Central memory CD4-positive, alpha-beta T cell (primary cell): ENCODE measurements at places on chromosomes 6 and 20.
A peak's percentile ranks its signal among the peaks of the same experiment; 100 is the strongest.

- DNase-seq: no peak
Measured at GRCh38 chr6:132853059-132853458, 38.7 kb downstream of the RPS12 start.

DNA sequence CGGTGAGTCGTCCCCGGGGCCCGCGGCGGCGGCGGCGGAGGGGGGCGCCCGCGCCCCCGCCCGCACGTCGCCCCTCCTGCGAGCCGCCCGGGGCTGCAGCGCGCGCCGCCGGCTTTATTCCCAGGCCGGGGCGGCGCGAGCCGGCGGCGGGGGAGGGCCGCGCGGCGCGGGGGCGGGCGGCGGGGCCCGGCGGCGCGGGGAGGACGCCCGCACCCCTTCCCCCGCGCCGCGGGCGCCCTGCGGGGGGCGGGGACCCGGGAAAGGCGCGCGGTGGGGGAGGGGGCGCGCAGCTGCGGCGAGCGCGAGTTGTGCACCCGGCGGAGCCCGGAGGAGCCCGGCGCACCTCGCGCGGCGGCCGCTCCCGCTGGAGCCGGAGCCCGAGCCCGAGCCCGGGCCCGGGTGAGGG is 646 bp downstream of the HMGA1 start:
- peak; percentile 23 for DNase-seq

GRCh38 chr6:42084889-42085288 is 34.6 kb downstream of the TAF8 start:
- no peak for DNase-seq

GRCh38 chr6:33862536-33862935 is 58.7 kb upstream of the MLN start:
- DNase-seq: no peak

DNA sequence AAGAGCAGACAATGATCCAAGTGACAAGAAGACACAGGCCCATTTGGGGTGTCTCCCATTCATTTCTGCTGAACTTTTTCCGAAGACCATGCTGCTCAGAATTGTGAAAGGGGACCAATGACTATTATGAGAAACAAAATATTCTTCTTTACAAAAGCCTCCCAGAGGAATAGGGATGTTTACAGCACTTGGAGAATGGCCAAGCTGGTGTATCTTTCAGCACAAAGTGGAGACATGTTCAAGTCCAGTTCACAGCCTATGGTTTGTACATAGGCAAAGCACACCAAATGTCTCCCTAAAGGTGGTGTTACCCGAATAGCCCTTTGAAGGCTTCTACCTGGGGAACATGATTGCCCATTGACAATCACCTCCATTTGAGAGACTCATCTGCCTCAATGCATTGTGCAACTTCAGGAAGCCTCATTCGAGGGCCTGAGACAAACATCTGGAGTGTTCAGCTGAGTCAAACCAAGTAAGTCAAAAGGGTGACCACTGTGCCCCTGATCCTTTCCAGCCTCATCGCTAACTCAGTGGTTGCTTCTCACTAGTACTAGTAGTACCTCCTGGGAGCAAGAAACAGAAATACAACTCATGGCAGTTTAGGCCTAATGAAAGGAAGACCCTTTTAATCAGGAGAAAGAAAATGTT is 451.0 kb upstream of the MARCKS start:
- no peak for DNase-seq

GRCh38 chr20:35776513-35777101 is 4.8 kb downstream of the PHF20 start:
- no peak for DNase-seq

GRCh38 chr6:52087498-52087999 is at the start of gene PKHD1:
TSS of gene PKHD1 (minus strand) at chr6:52087613. CDS start at chr6:52084933, 2,680 bp downstream.
- no peak for DNase-seq

GRCh38 chr6:35230498-35230897 is 16.7 kb downstream of the SCUBE3 start:
- no peak for DNase-seq

DNA sequence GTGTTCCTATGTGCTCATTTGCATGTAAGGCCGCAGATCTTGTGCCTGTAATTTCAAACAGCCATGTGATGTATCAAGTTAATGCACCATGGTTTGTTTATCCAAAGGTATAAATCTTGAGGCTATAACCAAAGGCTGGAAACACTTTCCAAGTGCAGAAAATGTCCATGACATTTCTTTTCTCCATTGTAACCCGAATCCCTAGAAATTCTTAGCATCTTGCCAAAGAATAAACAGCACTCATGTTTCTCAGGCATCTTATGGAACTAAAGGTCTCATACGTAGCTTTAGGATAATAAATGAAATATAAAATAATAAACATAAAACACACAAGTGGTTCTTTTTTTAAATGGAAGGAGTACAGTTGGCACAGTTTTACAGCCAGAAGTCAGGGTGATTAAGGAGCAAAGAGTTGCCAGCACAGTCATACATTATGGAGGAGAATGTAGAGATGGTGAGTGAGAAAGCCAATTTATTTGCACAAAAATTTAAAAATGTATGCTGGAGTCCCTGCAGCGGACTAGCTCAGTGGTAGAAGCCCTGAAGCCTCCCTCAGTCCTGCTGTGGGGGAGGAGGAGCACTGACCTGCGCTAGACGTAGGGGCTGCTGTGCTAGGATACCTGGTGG is 18.0 kb downstream of the CDH26 start:
- no peak for DNase-seq

DNA sequence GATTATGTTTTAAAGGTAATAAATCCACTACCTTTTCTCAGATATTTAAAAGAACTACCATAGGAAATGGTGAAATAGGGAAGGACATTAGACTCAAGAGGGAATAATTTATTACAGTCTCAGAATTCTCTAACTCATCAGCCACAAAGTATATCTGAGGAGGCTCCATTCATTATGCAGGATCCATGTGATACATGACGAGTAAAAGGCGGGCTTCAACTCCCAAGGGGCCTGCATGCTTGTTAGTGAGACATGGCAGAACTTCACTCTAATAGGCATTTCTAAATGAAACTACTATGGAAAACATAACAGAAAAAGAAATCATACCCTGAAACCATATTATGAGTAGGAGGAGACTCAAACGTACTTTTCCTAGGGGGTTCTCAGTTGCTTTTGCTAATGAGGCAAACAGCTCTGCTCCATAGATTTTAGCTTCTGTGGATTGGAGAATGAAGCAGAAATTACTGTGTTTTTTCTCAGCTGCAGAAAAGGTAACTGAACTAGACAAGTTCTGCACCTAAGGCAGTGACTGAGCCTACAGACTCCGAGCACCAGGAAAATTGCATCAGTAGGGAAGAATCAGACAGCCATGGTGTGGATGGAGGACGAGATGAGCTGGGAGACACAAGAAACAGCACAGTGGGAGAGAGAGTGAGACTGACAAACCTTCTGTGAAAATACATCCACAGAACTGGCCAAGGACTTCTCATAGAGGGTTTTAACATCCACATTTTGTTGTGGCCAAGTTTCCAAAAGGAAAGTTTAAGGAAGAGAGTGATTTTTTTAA is 254.6 kb upstream of the PRDM1 start:
- DNase-seq: no peak

- no peak for DNase-seq
Measured at GRCh38 chr20:47453167-47453782, 48.4 kb upstream of the NCOA3 start.

DNA sequence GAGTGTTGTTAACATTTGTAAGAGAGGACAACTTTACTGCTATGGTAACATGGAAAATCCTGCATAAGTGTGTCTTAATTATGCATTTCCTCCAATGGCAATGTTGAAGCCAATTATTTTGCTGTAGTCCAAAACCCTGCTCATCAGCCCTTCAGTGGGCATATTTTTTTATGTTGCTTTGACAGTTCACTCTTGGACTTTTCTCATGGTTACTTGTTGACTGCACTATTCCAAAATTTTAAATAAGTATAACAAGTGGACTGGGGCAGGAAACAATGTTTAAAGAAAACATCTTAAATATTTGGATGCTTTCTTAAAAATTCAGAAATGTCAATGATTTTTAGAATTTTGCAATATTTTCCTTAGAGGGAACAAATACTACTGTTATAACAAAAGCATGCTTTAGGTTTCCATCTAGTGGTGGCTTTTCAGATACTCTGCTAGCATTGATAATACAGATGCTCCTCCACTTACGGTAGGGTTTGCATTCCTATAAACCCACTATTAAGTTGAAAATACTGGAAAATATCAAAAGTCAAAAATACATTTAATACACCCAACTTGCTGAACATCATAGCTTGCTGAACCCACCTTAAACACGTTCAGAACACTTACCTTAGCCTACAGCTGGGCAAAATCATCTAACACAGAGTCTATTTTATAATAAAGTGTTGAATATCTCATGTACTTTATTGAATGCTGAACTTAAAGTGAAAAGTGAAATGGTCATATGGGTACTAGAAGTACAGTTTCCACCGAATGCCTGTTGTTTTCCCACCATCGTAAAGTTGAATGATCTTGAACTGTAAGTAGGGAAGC is 86.4 kb downstream of the ADGRG6 start:
- no peak for DNase-seq

GRCh38 chr20:23132293-23132929 is 46.3 kb upstream of the CD93 start:
- no peak for DNase-seq

GRCh38 chr6:134467620-134468019 is 149.7 kb upstream of the SGK1 start:
- no peak for DNase-seq

DNA sequence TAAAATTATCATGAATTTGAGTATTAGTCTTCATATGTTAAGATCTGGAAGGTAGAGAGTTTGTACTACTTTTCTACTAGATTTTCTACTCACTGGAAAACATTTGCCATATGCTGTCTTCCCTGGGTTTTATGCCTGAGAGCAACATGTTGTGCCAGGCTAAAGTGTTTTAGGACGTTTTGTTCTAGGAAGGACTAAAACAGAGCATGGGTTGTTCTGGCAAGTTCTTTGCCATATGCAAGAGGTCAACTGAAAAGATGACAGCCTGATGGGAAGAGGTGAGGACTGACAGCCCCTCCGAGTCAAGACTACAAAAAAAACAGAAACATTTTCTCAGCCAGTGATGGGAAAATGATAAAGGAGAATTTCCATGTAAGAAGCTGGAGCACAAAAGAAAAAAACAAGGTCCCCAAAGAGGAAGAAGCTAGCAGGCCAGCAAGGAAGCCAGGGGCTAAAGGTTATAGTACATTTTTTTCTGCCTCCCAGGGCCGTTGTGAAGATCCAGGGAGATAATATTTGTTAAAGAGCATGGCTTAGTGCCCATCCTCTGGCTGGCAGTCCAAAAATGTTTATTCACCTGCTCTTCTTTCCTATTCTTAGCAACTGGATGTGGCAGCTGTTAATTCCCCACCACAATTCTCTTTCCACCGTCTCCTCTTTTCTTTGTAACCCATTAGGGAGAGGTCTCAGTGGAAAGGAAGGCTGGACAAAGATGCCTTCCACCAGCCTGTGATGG is 7.8 kb downstream of the SCGN start:
- DNase-seq: no peak

GRCh38 chr6:53495506-53496499 is 49.1 kb downstream of the GCLC start:
- no peak for DNase-seq

- DNase-seq: no peak
Measured at GRCh38 chr6:82957171-82957867, 108.3 kb downstream of the UBE3D start.

DNA sequence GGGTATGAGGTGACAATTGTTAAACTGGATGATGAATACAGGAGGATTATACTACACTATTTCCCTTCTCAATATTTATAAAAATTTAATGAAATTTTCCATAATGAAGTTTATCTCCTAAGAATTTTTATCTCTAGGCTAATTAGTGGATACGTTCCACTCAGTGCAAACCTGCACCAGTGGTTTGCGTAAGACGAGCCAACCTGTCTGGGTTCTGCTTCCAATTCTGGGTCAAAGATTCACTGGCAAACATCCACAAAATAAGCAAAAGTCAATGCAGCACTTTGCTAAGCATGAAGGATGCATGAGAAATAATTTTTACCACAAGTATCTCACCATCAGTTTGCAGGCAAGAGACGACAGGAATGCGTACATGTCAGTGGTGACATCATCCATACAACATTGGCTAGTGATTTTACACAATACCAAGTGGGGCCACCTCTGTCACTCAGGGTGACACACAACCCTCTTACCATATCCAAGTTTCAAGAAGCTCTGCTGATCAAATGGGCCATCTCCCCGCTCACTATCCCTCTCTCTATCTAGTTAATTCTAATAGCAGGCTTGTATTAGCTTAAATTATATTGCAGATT is 51.7 kb downstream of the FAM50B start:
- DNase-seq: no peak

DNA sequence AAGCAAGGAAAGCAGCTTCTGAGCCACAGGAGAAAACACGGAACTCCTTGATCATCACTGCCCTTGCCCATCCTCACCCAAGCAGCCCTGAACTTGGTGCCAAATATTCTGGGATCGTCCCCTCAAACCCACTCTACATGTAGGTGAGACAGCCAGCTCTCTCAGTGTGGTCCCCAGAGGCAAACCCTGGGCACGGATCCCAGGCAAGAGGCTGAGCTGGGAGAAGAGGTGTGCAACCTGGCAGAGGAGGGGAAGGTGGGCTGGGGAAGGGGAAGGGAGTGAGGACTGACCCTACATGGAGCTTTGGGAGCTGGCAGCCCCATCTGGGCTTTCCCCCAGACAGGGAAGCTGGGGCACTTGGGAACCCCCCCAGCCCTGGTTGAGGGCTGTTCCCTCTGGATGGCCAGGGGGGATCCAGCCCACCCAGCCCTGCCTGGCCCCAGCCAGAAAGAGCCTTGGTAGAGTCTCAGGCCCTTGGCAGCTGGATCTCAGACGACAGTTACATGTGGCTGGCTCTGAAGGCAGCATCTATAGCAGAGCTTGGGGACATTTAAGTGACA is 186.2 kb upstream of the CST7 start:
- DNase-seq: no peak

GRCh38 chr6:105869835-105870440 is 216.2 kb upstream of the PRDM1 start:
- no peak for DNase-seq

- no peak for DNase-seq
Measured at GRCh38 chr20:34892671-34893070, 16.3 kb downstream of the ACSS2 start.

GRCh38 chr6:91608428-91608827 is 1021.6 kb upstream of the MAP3K7 start:
- no peak for DNase-seq

- no peak for DNase-seq
Measured at GRCh38 chr6:133594652-133595110, 294.2 kb upstream of the TCF21 start.

DNA sequence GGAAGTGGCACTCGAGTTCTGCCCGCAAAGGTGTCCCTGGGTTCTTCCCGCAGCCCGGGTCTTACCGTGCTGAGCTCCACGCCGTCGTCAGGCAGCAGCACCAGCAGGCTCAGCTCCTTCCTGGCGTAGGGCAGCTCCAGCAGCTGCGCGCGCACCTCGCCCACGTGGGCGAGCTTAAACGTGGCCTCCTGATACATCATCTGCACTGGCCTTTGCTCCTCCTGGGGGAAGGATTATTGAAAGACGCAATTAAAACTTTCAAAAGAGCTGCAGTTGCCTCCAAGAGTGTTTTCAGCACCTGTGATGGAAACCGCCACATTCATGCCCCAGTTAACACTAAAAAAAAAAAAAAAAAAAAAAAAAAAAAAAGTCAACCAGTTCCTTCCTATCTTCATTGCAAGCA is 11.3 kb downstream of the SERPINB9 start:
- DNase-seq: peak; percentile 84

GRCh38 chr20:16472045-16472872 is 101.0 kb downstream of the KIF16B start:
- DNase-seq: no peak

GRCh38 chr20:49479785-49480184 is 2.7 kb downstream of the KCNB1 start:
- no peak for DNase-seq

GRCh38 chr20:47252879-47253307 is 103.6 kb downstream of the ZMYND8 start:
- no peak for DNase-seq

GRCh38 chr6:163733061-163733460 is 318.5 kb downstream of the QKI start:
- no peak for DNase-seq
